ENCODE measurements at places on chromosomes 3 and 15. TPM values are rescaled to one million over a fixed set of nuclear protein-coding genes. Genes with fewer than 3 reads are reported as not detected.

Gene GPR171
- not detected for total RNA-seq

Gene TMEM40
- not detected for total RNA-seq

Gene ZNF860
- total RNA-seq: 8.1 TPM

Gene FAM81A
- not detected for total RNA-seq

Gene C15orf61
- total RNA-seq: 18.5 TPM

Gene VWA5B2
- 0.20 TPM for total RNA-seq

Gene ADGRG7
- total RNA-seq: not detected

Gene SPATA12
- not detected for total RNA-seq

Gene SV2B
- not detected for total RNA-seq

Gene ARPP21
- total RNA-seq: not detected

Gene CHRNA3
- 0.37 TPM for total RNA-seq

Gene LRTM1
- total RNA-seq: not detected

Gene C3orf52
- not detected for total RNA-seq

Gene GTF2A2
- 81.6 TPM for total RNA-seq

Gene PATL2
- total RNA-seq: not detected

Gene DUOX1
- total RNA-seq: not detected

Gene ERC2
- total RNA-seq: 3.8 TPM

Gene MAP3K13
- 2.0 TPM for total RNA-seq

Gene USP13
- total RNA-seq: 13.3 TPM

Gene OR5K2
- total RNA-seq: not detected

Gene XCR1
- total RNA-seq: not detected

Gene TRAIP
- 20.4 TPM for total RNA-seq

Gene SAXO2
- total RNA-seq: not detected

Gene CD96
- not detected for total RNA-seq

Gene GOLGA6B
- total RNA-seq: not detected

Gene CCDC9B
- total RNA-seq: 5.9 TPM

Gene CRYBG3
- 0.17 TPM for total RNA-seq

Gene ZCWPW2
- 3.8 TPM for total RNA-seq

Gene CHMP2B
- 37.3 TPM for total RNA-seq

Gene ACTRT3
- total RNA-seq: 2.7 TPM

Gene ABCF3
- total RNA-seq: 47.0 TPM

Gene PLD1
- total RNA-seq: not detected

Gene LEKR1
- total RNA-seq: not detected

Gene ZBED2
- not detected for total RNA-seq
